ENCODE measurements at places on chromosomes 2 and 18.
A peak's percentile ranks its signal among the peaks of the same experiment; 100 is the strongest.

DNA sequence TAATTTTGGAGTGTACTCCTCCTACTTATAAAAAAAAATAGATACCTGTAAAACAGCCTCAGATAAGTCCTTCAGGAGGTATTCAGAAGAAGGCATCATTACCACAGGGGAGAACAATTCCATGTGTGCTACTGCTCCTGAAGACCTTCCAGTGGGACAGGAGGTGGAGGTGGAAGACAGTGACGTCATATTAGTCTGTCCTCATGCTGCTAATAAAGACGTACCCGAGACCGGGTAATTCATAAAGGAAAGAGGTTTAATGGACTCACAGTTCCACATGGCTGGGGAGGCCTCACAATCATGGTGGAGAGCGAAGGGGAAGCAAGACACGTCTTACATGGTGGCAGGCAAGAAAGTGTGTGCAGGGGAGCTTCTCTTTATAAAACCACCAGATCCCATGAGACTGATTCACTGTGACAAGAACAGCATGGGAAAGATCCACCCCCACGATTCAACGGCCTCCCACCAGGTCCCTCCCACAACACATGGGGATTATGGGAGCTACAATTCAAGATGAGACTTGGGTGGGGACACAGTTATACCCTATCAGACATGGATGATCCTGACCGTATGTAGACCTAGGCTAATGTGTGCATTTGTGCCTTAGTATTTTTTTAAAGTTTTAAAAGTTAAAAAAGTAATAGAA is 98.4 kb downstream of the NDUFA10 start:
- no peak for DNase-seq

- DNase-seq, result no peak
Measured at GRCh38 chr2:226354434-226354833, 445.2 kb downstream of the IRS1 start.

DNA sequence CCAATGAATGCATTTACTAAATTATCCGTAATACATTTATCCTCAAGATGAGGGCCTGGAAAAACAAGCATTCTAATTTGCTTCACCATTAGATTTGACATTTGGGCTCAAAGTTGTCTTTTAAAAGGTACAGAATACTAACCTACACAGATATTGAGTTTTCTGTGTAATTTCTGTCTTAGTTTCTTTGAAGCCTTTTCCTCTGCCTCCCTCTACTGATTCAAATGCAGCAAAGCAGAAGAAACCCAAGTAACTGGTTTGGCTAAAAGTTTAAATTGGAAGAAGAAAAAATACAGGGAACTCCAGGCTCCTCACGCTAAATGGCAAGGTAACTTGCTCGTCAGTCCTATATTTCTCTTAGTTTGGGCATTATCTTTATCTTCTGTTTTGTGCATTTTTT is 53.3 kb upstream of the SLC5A7 start:
- no peak for DNase-seq

DNA sequence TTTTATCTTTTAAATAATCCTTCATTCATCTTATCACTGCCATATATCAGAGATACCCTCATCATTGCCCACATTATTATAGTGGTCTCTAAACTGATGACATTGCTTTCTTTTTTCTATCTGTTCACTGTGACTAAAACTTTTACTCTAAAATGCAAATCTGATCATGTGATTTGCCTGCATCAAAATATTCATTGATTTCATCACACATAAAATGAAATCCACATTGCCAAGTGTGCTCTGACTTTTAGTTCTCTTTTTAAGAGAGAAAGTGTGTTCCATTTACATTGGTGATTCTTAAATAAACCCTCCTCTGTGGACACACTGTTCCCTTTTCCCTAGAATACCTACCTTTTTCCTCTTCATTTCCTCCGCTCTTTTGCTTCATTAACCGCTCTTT is 7.5 kb downstream of the REL start:
- no peak for DNase-seq

GRCh38 chr2:33437297-33437696 is 39.2 kb upstream of the RASGRP3 start:
- DNase-seq, result no peak

DNA sequence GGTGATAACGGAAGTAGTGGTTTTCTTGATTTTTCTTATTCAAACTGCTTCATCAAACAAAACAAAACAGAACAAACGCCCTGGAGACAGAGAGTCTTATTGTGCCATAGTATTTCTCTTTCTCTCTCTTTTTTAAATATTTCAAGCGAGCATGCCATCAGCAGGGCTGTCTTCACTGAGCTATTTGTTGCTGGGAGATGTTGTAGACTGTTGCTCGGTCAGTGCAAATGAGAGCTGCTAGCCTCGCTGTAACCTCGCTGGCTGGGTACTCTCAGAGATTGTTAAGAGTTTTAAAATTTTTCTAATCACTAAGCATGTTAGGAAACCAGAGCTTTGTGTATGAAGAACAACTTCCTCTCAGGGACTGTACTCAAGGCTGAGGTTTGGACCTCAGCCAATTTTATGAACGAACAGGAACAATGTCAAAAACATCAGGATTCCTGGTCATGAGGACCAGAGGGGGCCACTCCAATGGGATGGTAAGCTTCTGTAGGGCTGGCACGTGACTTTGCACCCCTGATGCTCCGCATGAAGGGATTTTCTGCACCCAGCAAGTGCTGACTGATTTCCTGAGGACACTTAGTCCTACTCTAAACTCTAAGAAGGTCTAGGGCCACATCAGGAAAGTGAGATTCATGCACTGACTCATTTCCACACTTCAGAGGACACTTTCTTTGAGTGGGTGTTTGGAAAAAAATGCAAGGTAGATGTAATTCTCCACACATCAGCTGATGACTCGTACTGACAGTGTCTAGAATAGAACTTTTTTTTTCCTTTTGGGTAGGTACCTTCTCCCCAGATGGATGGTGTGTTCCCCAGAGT is 59.8 kb upstream of the IL1R1 start:
- no peak for DNase-seq

DNA sequence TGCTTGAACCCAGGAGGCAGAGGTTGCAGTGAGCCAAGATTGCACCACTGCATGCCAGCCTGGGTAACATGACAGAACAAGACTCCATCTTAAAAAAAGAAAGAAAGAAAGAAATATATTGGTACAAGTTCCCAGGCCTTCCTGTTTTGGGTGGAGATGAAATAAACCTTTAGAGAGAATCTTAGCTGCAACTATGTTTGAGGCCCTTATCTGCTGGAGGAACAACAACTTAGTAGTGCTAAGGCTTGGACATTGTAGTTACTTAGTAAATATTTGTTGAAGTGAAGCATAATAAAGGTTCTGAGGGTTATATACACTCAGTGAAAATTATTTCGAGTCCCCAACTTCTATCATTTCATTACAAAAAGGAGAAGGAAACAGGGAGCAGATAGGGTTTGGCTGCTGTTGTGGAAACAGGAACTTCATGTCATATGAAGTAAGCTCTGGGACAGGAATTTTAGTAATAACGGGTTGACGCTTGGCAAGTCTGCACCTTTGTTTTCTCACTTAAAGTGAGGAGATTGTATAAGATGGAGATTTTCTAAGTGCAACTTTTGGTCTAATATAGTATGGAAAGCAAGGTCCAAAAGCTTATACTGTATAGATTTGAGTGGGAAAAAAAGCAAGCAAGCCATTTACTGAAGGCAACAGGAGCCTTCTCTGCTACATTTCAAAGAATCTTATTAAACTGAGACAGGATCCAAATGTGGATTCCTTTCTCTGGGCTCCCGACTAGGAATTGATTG is 40.0 kb upstream of the AGPS start:
- no peak for DNase-seq

- DNase-seq, result no peak
Measured at GRCh38 chr2:215055891-215056290, 82.5 kb downstream of the ABCA12 start.

DNA sequence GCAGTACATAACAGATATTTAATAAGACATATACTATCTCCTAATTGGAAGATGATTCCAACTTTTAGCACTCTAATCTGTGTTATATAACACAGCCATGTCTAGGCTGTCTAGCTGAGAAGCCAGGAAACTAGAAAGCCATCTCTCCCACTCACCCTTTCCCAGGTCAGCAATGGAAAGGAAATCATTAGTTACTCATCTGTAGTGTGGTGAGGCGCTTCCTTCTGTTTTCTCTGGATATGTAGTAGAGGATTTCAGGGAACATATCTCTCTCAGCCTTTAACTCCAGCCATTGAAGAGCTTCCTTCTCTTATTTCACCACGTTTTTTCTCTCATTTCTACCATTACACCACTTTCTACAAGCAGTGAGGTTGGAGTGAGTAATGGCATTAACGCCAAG is 19.4 kb downstream of the RBBP8 start:
- no peak for DNase-seq

DNA sequence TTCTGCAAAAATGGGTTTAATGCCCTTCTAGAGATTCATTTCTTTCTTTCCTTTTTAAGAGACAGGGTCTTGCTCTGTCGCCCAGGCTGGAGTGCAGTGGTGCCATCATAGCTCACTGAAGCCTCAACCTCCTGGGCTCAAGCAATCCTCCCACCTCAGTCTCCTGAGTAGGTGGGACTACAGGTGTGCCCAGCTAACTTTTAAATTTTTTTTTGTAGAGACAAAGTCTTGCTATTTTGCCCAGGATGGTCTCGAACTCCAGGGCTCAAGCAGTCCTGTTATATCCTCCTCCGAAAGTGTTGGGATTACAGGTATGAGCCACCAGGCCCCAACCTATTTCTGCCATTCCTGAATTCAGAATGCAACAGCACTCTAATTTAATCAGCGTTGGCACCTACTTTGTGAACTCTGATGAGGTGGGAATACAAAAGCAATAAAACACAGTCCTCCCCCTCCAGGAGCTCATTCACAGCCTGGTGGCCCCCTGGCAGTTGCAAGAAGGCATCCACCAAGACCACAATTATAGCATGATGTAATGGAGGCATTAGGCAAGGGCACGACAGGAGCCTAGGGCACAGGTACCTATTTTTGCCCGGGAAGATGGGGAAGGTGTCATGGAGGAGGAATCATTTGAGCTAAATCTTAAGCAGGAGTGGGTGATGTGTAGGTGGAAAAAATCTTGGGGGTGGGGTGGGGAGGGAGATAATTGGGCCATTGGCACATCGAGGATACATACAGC is 5.1 kb downstream of the RHOB start:
- DNase-seq, result no peak

- DNase-seq, result no peak
Measured at GRCh38 chr18:11362856-11363255, 213.5 kb upstream of the PIEZO2 start.

DNA sequence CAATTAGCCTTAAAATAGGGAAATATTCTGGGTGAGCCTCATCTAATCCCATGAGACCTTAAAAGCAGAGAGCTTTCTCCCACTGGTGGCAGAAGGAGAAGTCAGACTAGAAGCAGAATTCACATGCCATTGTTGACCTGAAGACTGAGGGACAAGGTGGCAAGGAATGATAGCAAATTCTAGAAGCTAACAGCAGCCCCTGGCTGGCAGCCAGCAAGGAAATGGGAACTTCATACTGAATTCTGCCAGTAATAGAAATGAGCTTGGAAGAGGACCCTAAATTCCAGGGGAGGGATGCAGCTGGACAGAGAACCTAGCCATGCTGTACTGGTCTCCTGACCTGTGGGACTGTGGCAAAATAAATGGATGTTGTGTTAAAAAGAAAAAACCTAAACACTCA is 19.5 kb downstream of the B3GNT7 start:
- no peak for DNase-seq

GRCh38 chr2:207223051-207223450 is 57.3 kb upstream of the KLF7 start:
- DNase-seq, result no peak

DNA sequence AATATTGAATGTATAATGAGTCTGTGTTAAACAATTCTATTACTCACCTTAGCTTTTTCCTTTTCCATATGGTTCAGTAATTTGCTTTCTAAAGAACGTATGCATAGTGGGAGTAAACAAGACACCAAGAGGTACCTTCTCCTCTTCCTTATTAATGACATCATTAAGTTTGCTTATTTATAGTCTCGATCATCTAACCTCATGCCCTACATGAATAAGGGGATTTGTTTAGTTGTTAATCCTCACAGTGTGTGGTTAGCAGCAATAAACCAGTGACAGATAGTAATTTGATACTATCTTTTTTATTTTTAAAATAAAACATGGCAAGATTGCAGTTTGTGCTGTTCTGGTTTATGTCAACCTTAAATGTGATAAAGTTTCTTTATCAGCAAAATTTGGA is 69.7 kb downstream of the COBLL1 start:
- no peak for DNase-seq

DNA sequence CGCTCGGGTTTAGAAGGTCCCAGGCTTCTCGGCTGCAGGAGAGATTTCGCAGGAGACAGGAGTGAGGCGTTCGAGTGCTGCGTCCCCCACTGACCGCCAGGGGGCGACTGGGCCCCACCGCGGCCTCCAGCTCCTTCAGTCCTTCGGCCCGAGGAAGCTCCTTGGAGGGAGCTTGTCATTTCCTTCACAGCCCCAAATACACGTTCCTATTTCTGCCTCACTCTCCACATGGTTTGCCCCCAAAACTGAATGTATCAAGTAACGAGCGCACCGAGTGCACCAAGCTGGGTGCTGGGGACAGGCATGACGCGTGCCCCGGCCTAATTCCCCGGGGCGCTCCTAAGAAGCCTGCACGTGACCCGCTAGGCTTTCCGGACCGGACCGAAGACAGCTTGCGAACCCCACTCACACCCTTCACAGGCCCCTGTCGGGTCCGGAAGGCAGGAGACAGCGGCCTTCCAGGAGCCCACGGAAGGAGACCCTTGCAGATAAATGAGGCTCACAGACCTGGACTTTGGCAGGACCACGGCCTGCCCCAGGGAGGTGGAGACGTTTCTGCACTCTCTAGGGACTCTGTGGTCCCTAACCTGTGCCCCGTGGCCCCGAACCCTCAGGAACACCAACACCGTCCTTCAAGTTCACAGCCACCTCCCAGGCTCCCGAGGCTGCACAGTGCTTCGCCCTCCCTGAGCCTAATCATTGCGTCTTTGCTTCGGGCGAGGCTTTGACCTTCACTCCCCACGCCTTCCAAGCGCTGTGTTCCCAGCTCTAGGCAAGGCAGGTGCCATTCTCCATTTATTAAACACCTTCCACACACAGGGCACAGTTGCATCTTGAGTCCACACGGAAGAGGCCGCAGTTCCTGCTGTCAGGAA is 13.0 kb upstream of the FAHD2A start:
- peak; percentile 41 for DNase-seq

- DNase-seq, result no peak
Measured at GRCh38 chr18:35497027-35497369, 762 bp downstream of the INO80C start.

GRCh38 chr2:237720444-237720843 is 78.1 kb upstream of the RBM44 start:
- no peak for DNase-seq

DNA sequence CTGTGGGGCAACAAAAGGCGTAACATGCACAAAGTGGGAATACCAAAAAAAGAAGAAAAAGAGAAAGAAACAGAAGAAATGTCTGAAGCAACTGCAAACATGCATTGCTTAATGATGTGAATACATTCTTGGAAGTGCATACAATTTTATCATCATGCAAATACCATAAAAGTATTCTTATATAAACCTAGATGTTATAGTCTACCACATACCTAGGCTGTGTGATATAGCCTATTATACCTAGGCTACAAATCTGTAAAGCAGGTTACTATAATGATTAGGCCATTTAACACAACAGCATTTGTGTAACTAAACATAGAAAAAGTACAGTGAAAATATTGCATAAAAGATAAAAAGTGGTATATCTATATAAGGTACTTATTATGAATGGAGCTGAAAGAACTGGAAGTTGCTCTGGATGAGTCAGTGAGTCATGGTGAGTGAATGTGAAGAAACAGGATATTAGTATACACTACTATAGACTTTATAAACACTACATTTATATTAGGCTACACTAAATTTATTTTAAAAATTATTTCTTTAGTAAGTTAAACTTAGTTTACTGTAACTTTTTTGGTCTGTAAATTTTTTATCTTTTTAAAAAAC is 319.4 kb upstream of the KCNH7 start:
- no peak for DNase-seq

- DNase-seq, result no peak
Measured at GRCh38 chr2:189521699-189522434, 58.7 kb downstream of the SLC40A1 start.
